ENCODE measurements at places on chromosomes 12 and 14. TPM values are rescaled to one million over a fixed set of nuclear protein-coding genes. Genes with fewer than 3 reads are reported as not detected.

The NYNRIN gene
- total RNA-seq, result 49.8 TPM

DNA sequence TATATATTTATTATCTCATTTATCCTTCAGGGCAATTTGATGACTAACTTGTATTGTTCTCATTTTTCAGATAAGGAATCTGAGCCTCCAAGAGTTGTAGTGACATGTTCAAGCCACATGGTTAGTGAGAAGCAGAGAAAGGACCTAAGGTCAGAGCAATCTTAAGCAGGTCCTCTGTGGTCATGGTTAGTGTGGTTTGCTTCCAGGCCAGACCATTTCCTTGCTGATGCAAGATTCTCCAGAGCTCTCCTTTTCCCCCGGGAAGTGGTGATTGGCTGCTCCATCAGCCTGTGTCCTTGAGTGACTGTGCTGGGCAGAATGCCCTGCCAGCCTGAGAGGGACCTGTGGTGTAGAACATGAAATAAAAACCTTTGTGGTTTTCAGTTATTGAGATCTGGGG is 141.3 kb downstream of the KTN1 start:
- H3K4me3 ChIP-seq, result no peak overlapping the region
- H3K27me3 ChIP-seq, result no peaks in the 10 kb centered on the region
- no peak for DNase-seq
- H3K36me3 ChIP-seq, result no peaks in the 10 kb centered on the region
- no peaks in the 10 kb centered on the region for H3K4me1 ChIP-seq

GRCh38 chr14:93005135-93005813 is 82.3 kb downstream of the CHGA start:
- H3K4me1 ChIP-seq, result peaks cover 28% of the 10 kb centered on the region
- no peak overlapping the region for H3K4me3 ChIP-seq
- H3K27me3 ChIP-seq, result no peaks in the 10 kb centered on the region
- no peaks in the 10 kb centered on the region for H3K36me3 ChIP-seq
- no peak for DNase-seq

- H3K27me3 ChIP-seq, result no peaks in the 10 kb centered on the region
- DNase-seq, result peak; percentile 88
- H3K36me3 ChIP-seq, result no peaks in the 10 kb centered on the region
- no peak overlapping the region for H3K4me3 ChIP-seq
- H3K4me1 ChIP-seq, result peaks cover 7% of the 10 kb centered on the region
Observed at GRCh38 chr14:102774391-102775153, 2.7 kb upstream of the TRAF3 start.

DNA sequence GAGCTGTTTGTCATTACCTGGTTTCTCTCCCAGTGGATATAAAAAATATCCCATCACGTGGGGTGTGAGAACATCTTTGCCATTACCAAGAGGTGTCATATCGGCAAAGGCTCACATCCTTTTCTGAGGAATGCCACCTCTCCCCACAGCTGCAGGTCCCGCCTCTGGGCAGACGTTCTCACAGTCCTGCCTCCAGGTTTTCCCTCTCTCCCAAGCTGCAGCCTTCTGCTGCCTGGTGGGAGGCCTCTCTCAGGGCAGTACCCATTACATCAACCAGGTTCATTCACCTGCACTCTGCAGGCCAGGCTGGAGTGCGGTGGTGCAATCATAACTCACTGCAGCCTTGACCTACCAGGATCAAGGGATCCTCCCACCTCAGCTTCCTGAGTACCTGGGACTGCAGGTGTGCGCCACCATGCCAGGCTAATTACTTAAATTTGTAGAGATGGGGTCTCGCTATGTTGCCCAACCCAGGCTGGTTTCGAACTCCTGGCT is 15.0 kb upstream of the TMEM119 start:
- H3K36me3 ChIP-seq, result no peaks in the 10 kb centered on the region
- H3K4me1 ChIP-seq, result peaks cover 31% of the 10 kb centered on the region
- DNase-seq, result no peak
- no peak overlapping the region for H3K27ac ChIP-seq
- H3K4me3 ChIP-seq, result no peak overlapping the region
- H3K27me3 ChIP-seq, result no peaks in the 10 kb centered on the region

- no peaks in the 10 kb centered on the region for H3K27me3 ChIP-seq
- H3K4me3 ChIP-seq, result no peak overlapping the region
- H3K4me1 ChIP-seq, result no peaks in the 10 kb centered on the region
- DNase-seq, result peak; percentile 11
Observed at GRCh38 chr14:29274890-29275596, 508.5 kb downstream of the FOXG1 start.

- H3K4me1 ChIP-seq, result peaks cover 24% of the 10 kb centered on the region
- H3K4me3 ChIP-seq, result no peak overlapping the region
- no peaks in the 10 kb centered on the region for H3K27me3 ChIP-seq
- no peak for DNase-seq
Observed at GRCh38 chr12:96366381-96366654, 33.9 kb downstream of the CDK17 start.

The LBHD2 gene
- not detected for total RNA-seq

DNA sequence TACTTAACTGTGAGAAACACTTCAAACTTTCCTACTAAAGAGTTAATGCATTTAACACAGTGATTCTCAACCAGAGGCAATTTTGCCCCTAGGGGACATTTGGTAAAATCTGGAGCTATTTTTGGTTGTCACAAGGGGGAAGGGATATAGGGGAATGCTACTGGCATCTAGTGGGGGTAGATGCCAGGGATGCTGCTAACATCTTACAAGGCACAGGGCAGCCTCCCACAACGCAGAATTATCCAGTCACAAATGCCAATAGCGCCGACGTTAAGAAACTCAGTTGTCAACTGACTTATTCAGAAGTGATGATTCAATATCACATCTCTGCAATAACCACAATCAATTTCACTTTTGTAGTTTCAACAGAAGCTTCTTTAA is 2.0 kb downstream of the EEA1 start:
- no peaks in the 10 kb centered on the region for H3K36me3 ChIP-seq
- peaks cover 7% of the 10 kb centered on the region for H3K4me1 ChIP-seq
- no peak overlapping the region for H3K27ac ChIP-seq
- peak; percentile 45 for DNase-seq

The EIF2S3B gene
- total RNA-seq, result 1.8 TPM

DNA sequence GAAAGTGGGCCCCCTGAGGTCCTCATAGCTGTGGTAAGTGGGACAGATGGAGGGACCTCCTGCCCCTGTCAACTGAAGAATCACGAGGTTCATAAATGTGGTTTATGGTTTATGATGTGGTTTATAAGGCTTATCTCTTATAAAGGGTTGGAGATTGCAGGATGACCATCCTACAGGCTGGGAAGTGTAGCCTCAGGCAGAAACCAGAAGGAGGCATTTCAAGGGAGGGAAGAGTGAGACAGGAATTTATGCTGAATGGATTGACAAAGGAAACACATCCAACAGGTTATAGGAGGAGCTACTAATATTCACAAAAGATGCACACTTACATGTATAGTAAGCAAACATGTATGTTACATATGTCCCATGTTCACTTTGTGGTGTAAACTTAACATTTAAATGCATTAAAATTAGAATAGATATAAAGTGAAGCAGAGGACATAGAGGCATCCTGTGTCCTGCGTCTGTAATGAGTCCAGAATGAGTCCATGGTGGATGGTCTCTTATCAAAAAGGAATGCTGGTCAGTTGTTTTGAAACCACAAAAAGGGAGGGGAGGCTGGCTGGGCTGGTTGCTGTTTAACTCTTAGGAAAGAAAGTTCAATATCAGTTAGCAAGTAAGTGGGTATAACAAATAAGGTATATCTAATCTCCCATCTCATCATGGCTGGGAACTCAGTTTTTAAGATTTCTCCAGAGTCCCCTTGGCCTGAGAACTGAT is 149.0 kb upstream of the RMST start:
- no peak overlapping the region for H3K4me3 ChIP-seq
- no peaks in the 10 kb centered on the region for H3K4me1 ChIP-seq
- no peak for DNase-seq

DNA sequence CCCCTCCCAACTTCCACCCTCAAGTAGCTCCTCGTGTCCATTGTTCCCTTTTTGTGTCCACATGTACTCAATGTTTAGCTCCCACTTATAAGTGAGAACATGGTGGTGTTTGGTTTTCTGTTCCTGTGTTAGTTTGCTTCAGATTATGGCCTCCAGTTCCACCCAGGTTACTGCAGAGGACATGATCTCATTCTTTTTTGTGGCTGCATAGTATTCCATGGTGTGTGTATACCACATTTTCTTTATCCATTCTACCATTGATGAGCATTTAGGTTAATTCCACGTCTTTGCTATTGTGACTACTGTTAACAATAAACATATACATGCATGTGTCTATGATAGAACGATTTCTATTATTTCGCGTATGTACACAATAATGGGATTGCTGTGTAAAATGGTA is 362.6 kb downstream of the TMTC2 start:
- no peak overlapping the region for H3K27ac ChIP-seq
- no peak for DNase-seq
- H3K36me3 ChIP-seq, result no peaks in the 10 kb centered on the region
- no peaks in the 10 kb centered on the region for H3K4me1 ChIP-seq
- H3K4me3 ChIP-seq, result no peak overlapping the region

DNA sequence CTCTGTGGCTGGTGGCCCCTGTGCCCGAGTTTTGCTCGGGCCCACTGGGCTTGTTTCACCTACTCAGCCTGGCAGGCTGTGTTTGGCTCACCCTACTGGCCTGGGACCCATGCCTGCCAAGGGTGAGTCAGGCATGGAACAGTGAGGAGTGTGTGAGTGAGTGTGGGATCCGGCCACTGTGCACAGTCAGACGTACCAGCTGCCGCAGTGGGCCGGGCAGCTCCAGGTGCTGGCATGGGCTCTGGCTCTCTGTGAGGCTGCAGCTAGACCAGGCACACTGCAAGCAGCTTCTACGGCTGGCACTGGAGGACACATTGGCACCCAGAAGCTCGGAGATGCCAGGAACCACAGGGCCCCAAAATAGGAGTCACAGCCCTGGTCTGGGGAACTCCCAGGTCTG is 40.6 kb downstream of the HSD17B6 start:
- no peaks in the 10 kb centered on the region for H3K36me3 ChIP-seq
- H3K27me3 ChIP-seq, result no peaks in the 10 kb centered on the region
- H3K27ac ChIP-seq, result no peak overlapping the region
- no peaks in the 10 kb centered on the region for H3K4me1 ChIP-seq

- no peak within 1 kb of the TSS for H3K4me3 ChIP-seq
- no peak within 1 kb of the TSS for H3K27ac ChIP-seq
- no peaks in the 10 kb centered on the region for H3K27me3 ChIP-seq
- DNase-seq, result peak; percentile 89
- H3K36me3 ChIP-seq, result no peaks in the 10 kb centered on the region
Observed at GRCh38 chr12:4562034-4562657, at the start of gene DYRK4. Gene DYRK4 (plus strand): TSS chr12:4562208. CDS start chr12:4562246, 38 bp downstream.

DNA sequence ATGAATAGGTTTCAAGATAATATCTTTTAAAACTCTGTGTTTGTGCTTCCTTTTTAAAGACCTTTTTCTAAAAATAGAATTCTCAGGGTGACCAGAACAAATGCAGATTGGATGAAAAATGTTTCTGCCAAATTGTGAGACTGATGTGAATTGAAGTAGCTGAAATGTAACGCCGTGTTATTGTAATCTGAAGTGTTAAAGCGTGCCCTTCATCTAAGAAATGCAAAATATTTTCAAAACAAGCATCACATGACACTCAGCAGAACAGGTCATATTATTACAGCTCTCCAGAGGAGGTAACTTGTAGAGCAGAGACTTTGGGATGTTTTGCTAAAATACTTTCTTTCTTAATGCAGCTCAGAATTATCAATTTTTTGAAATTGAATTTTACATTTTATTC is 90.0 kb upstream of the PLEKHA5 start:
- H3K4me3 ChIP-seq, result no peak overlapping the region
- H3K27me3 ChIP-seq, result no peaks in the 10 kb centered on the region
- peak overlapping the region; percentile 97 for H3K27ac ChIP-seq

The APOF gene
- not detected for total RNA-seq

The KRT80 gene
- total RNA-seq, result 15.5 TPM

Measured in lung (tissue), 17 donors.